Cardiac fibroblast (primary cell): ENCODE measurements at places on chromosomes 16 and 17.

- peak; percentile 46 for DNase-seq
Measured at GRCh38 chr16:66935314-66936011, at the start of gene CES2. Gene CES2, plus strand, starts transcription at chr16:66935516. Its CDS starts 120 bp downstream, at chr16:66935636.

DNA sequence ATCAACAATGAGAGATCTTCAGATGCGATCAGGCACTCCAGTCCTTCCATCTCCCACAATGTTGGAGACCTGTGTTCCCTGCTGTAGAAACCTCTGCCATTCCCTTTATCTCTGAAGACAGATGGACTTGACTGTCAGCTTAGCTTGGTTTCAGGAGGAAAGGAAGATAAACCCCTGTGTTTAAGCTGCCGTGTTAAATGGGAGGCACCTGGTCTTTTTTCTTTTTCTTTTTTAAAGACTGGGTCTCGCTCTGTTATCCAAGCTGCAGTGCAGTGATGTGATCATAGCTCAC lies 63.1 kb downstream of the USP22 start:
- no peak for DNase-seq

GRCh38 chr17:74746922-74747321 lies 1.5 kb upstream of the NHERF1 start:
- peak; percentile 33 for DNase-seq

GRCh38 chr17:77863814-77864161 lies 94.7 kb upstream of the TNRC6C start:
- no peak for DNase-seq

GRCh38 chr17:61635913-61636432 lies 45.0 kb upstream of the NACA2 start:
- peak; percentile 83 for DNase-seq

DNA sequence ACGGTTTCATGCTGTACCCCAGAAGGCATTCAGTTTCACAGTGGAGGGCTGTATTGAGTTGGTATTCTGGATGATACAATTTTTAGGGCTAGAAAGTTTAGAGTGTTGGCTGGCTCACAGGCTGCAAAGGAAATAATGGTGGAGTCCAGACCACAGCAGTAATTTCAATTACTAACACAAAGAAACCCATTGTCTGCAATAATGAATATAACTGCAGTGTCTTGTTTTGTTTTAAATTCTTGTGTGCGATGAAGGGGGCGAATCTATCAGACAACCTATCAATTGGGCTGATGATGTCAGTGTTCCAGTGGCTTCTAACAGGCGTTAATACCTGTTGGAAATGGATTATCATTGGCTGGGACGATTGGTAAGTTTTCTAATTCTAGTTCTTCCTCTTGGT lies 1.5 kb downstream of the SP2 start:
- no peak for DNase-seq

DNA sequence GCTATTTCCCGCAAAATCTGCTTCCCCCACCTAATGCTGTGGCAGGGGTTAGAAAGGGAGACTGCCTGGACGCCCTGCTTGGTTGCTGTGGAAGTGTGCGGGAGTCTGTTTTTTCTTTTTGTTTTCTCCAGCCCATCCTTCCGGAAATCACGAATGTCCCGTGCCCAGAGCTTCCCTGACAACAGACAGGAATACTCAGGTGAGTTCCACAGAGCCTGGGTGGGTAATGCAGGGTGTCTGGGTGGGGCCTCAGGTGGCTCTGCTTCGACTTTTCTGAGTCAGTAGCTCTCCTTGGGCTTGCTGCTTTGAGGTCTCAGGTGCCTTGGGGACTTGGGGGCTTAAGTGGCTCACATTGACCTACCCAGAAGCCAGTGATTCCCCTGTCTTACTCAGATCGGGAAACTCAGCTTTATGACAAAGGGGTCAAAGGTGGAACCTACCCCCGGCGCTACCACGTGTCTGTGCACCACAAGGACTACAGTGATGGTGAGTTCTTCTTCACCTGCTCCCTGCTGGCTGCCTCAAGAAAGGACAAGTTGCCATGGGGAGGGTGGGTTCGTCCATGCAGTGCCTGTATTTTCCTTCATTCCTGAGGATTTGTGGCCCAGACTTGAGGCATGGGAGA lies 11.4 kb downstream of the LIMD2 start:
- no peak for DNase-seq

DNA sequence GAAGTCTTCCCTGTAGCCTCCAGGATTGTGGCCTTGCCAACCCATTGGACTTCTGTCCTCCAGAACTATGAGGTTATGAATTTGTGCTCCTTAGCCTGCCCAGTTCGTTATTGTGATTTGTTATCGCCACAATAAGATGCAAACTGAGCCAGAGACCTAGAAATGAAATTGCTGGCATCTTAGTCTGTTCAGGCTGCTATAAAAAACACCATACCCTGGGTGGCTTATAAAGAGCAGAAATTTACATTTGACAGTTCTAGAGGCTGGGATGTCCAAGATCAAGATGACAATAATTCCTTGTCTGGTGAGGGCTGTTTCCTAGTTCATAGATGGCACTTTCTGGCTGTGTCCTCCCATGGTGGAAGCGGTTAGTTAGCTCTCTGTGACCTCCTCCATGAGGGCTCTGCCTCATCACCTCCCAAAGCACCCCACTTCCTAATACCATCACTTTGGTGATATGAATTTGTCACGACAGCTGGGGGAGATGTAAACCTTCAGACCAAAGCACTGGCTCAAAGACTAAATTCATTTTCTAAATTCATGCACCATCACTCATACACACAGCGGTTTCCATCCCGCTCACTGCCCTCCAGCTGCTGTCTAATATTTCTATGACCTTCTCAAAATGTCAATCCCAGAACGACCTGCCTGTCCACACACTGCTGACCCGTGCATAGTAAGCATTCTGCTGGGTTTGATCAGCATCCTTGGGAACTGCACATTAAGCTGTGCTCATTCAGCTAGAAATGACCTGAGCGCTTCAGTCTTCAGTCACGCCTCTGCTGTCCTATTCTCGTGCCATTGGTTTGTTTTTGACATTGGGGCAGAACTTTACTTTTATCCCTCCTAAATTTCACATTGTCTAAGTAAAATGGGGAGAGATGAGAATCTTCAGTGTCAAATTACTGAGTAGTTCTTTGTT lies 36.6 kb downstream of the GINS3 start:
- no peak for DNase-seq

GRCh38 chr17:27379888-27380533 lies 76.2 kb upstream of the KSR1 start:
- DNase-seq: peak; percentile 76

GRCh38 chr16:794091-794822 lies 5.8 kb downstream of the CHTF18 start:
- no peak for DNase-seq

- peak; percentile 13 for DNase-seq
Measured at GRCh38 chr16:69626256-69626655, 60.5 kb downstream of the NFAT5 start.

DNA sequence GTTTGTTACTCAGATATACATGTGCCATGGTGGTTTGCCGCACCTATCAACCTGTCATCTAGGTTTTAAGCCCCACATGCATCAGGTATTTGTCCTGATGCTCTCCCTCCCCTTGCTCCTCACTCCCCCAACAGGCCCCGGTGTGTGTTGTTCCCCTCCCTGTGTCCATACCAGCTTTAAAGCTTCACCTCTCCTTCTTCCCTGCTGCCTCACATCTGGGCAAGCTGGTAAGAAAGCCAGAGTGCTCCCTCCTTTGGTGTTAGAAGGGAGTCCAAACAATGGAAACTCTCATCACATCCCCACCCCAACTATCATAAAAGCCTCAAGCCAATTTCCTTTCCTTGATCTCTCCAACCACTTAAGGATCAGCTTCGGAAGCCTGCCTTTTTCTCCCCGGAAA lies 1115.6 kb upstream of the GOT2 start:
- DNase-seq: no peak

GRCh38 chr16:18839555-18839954 lies 38.2 kb upstream of the ARL6IP1 start:
- no peak for DNase-seq

DNA sequence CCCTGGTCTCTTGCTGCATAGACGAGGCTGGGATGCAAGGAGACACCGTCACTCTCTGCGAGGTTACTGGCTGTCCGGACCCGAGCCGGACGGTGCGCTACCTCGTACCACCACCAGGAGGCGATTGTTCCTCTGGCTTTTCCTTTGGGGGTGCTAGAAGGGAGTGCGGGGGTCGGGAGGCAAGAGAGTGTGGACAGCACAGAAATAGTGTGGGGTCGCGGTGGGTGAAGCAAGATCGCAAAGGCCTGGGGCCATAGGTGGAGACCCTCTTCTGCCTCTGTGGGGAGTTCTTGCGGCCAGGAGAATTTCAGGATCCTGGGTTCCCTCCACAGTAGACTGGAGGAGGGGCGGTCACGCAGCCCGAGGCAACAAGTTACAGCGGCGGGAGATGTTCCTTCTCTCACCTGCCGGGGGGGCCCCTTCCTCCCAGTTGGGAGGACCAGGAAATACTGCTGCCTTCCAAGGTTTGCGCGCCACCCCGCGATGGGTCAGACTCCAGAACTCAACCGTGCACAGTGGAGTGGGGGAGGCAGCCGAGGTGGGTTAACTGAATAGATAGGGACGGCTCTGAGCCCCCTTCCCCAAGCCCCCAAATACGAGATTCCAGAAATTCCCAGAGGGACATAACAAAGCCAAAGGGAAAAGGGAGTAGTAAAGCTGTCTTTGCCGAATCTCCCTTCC lies 6.9 kb downstream of the PHOSPHO1 start:
- DNase-seq: peak; percentile 24
